ENCODE measurements at places on chromosomes 7 and 10. TPM values are rescaled to one million over a fixed set of nuclear protein-coding genes. Genes with fewer than 3 reads are reported as not detected.

TEX47 gene
- total RNA-seq, result not detected

DNA sequence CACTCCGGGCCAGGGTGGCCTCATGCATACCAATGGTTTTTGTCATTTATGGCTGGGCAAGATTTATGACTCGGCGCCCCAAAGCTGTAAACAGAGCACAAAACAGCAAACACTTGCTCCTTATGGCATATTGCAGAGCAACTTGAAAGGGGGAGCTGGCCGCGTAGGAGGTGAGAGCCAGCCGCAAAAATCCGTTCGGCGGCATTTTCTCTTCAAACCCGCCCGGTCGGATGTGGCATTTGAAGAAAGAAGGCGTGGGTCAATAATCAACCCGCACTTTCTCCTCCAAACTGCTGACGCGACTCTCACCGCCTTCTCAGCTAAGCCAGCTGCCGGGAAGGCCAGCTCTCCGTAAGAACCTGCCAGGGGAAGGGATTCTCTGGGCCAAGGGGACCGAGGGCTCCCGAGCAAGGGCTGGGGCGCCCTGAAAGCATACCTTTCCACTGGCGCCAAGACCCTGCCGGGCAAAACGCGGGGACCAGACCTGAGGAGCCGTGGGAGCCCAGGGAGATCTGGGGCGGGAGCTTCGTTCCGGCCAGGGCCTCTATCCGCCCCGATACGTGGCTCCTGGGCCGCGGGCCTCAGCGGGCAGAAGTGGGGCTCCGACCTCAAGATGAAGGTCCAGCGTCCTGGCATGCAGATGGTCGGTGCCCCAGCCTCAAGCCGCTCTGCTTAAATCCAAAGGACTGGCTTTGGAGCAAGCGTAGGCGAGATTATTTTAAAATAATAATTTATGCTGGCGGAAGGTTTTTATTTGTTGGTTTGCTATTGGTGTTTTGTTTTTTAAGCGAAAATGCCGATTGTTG lies 12.9 kb upstream of the HOXA2 start:
- H3K27ac ChIP-seq, result peak overlapping the region; percentile 96
- H3K4me3 ChIP-seq, result peak overlapping the region; percentile 59

DNA sequence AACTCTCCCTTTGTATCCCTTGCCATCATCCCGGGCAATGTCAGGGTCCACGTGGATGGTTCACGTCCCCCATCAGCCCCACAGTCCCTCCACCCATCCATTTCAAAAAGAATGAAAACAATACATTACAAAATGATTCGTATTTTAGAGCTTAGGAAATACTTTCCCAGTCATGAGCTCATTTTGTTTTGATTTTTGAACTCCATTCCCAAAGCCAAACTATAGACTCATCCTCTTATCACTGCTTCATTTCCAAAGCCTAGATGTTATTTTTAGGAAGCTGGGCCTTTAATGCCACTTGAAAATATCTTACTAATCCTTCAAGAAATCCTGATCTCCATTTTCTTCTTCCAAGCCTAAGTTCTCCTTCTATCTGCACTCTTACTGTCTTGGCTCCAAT lies 72.1 kb downstream of the WNT2 start:
- no peaks in the 10 kb centered on the region for H3K36me3 ChIP-seq
- DNase-seq, result no peak
- no peak overlapping the region for H3K4me3 ChIP-seq
- no peaks in the 10 kb centered on the region for H3K4me1 ChIP-seq
- no peaks in the 10 kb centered on the region for H3K27me3 ChIP-seq
- no peak overlapping the region for H3K27ac ChIP-seq

GRCh38 chr7:25486656-25487055 lies 258.4 kb upstream of the NPVF start:
- H3K36me3 ChIP-seq, result no peaks in the 10 kb centered on the region
- no peak overlapping the region for H3K27ac ChIP-seq
- H3K4me3 ChIP-seq, result no peak overlapping the region
- no peak for DNase-seq
- no peaks in the 10 kb centered on the region for H3K27me3 ChIP-seq
- no peaks in the 10 kb centered on the region for H3K4me1 ChIP-seq
